ENCODE measurements at places on chromosomes 5 and 9.

- DNase-seq = no peak
Observed at GRCh38 chr9:106956971-106957370, 94.0 kb downstream of the ZNF462 start.

GRCh38 chr5:159893040-159893695, 23.1 kb upstream of the ADRA1B start:
- DNase-seq = no peak

- DNase-seq = no peak
Observed at GRCh38 chr5:88673253-88674105, 209.5 kb downstream of the MEF2C start.

DNA sequence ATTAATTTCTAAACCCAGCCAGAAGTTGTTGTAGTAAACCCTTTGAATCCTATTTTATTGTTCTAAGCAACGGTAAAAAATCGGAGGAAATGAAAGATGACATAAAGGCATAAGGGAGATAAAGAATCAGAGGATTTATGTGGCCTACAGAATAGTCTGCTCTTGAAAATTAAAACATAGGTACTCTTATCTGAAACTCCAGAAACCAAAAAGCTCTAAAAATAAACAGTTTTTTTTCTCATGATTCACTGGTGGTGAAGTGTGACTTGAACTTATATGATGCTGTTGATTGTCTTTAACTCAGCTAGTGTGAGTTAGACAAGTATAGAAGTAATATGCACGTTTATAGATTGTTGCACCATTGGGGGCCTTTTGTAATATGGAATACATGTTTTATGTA, 80.3 kb downstream of the HSD17B4 start:
- no peak for DNase-seq

- DNase-seq = no peak
Observed at GRCh38 chr5:69527128-69527770, 32.7 kb upstream of the GTF2H2C start.

- DNase-seq = no peak
Observed at GRCh38 chr5:120405923-120406322, 58.2 kb upstream of the PRR16 start.

DNA sequence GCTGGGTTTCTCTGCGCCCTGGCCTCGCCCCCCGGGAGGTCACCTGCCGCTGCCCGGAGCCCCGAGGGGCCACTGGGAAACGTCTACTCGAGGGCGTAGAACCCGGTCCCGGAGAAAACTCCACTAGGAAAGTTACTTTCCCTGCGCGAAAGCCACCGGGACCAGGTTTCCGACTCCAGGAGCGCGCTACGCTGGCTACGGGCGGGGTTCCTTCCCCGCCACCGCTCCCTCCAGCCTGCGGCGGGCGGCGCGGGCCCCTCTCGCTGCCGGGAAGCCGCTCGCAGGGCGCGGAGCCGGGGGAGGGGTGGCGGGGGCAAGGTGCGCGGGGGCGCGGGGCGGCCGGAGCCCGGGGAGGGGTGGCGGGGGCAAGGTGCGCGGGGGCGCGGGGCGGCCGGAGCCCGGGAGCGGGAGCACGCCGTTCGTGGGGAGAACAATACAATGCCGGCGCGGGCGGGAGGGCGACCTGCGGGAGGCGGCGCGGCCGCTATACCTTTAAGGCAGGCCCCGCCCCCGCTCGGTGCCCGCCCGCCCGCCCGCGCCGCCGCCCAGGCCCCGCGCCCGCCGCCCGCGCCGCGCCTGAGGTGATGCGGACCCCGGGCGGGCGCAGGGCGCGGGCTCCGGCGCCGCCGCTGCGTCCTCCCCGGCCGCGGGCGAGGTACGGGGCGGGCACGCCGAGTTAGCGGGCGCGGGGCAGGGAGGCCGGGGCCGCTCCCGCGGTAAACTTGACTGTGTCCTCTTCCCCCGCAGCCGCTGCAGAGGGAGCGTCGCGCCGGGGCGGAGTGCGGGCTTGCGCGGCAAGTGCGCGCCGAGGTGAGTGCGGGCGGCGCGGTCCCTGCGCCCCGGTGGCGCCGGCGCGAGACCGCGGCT, 278.1 kb downstream of the AOPEP start:
- DNase-seq = peak; percentile 44

DNA sequence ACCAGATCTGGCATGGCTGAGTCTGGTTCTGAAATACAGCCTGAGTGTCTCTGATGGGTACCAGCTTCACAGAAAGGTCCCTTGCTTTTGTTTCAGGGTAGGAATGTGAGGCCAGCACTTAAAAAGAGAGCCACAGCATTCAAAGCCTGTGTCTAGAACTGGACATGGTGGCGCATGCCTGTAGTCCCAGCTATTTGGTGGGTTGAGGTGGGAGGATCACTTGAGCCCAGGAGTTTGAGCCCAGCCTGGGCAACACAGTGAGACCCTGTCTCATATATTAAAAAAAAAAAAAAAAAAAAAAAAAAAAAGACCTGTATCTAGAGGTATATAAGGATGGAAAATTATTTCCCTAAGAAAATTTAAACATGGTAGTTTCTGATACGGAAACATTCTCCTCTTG, 202.3 kb downstream of the GAPVD1 start:
- DNase-seq = no peak

DNA sequence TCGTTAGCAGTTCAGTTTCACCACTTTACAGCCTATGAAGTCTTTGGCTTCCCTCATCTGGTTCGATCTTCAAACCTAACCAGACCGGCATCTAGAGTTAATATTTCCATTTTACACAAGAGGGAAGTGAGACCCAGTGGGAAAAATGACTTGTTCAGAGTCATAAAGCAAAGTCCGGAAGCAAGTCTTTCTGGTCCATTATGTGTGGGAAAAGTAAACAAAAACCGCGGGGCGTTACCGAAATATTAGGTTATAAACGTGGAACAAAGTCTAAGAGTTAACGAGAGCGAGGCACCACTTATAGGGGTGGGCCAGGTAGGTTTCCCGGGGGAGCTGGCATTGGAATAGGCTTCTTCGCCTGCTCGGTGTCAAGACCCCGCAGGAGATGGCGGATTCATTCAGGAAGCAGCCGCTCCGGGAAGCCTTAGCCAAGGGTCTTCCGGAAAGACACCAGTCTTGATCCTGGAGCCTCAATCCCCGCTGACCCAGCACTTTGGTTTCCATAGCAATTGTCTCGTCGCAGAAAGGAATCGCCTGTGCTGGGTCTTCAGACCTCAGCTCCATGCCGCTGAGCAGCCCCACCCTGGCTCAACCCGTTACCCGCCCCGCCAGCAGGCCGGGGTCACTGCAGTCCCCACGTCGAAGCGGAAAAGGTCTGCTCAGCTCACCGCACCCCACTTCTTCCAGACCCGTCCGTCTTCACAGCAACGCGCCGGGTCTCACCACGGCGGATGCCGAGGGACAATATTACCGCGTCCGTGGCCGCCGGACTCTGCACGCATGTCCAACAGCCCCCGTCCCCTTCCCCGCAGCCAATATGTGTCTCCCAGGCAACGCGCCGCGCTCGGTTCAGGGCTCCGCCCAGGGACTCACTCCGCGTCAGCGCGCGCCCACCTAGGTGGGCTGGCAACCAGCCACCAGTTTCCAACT, at the start of gene C5orf52:
C5orf52 (plus strand) TSS at position 872 of the 930 bp plus-strand sequence. CDS start 82 bp downstream, outside the sequence.
- DNase-seq = peak; percentile 30

DNA sequence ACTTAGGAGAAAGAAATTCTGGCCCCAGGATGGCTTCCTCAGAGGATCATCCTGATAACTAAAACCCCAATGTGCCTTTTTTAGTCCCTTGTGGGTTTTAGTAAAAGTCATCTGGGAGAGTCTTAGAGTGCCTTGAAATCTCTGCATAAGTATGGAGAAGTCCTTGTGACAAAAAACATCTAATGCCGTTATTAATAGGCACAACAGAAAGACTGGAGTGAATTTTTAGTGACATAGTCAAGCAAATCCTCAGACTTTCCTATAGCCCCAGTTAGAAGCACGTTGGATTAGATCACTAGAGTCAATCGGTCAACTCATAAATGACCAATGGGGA, 108.2 kb upstream of the MPDZ start:
- no peak for DNase-seq

All from activated CD4-positive, alpha-beta T cell treated with anti-CD3 and anti-CD28 coated beads, Interleukin-10, Interleukin-2, amounts not matched to agents 100 ng/mL and 50 ng/mL, durations not matched to agents 16 hours and 8 hours (primary cell).